ENCODE measurements at places on chromosomes 13 and 19. TPM values are rescaled to one million over a fixed set of nuclear protein-coding genes. Genes with fewer than 3 reads are reported as not detected.
A peak's percentile ranks its signal among the peaks of the same experiment; 100 is the strongest.

DNA sequence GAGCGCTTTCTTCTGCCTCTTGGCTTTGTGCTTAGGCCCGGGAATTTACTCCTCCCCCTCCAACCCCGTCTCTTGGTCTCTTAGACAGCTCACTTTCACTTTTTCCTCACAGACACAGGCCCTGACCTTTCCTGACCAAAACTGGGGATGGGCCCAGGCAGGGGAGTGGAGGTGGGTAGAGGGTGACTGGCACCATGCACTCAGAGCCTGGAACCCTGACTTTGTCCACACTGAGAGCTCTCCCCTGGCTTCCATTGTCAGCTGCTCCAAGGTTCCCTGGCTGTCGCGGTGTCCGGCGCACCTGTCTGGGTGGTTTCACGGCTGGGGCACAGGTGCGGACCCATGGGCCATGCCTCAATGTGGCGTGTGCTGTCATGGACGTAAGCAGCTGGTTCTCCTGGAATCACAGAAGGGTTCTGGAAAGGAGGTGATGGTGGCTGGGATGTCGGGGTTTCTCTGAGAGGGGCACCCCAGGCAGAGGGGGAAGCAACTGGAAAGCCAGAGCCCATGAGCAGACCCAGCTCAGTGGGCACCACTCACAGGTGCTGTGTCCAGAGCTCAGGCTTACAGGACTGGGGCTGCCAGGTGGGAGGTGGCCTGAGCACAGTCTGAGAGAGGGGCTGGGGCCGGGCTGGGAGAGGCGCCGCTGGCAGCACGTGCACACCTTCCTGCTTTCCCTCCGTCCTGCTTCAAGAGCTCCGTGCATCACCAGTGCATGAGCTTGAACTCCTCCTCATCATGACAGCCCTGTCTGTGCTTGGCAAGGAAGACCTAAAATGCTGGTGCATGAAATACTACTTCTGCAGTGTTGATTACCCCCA is 28.0 kb upstream of the C1QTNF9 start:
- peak; percentile 58 for DNase-seq

- DNase-seq, result no peak
These were observed 19.9 kb upstream of the ZNF208 start for GRCh38 chr19:22030680-22031079.

GRCh38 chr13:48875047-48875446 is 100.7 kb upstream of the FNDC3A start:
- no peak for DNase-seq

DNA sequence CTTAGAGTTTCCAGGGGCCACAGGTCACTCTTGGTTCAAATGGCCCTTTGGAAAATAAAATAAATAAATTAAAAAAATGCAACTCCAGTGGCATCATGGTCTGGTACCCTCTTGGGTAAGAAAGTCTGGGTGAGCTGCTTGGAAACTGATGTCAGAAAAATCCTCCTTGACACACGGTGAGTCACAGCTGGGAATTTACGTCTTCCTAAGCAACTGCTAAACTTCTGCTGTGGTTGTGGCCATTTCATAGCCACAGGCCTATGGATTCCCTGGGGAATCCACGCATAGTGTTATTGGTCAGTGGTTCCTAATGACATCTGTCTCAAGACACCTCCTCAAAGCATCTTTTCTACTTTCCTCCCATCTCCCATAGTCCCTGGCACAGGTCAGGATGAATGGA is 220.8 kb downstream of the COG6 start:
- no peak for DNase-seq

GRCh38 chr13:91596842-91597241 is 198.4 kb downstream of the GPC5 start:
- DNase-seq, result no peak

DNA sequence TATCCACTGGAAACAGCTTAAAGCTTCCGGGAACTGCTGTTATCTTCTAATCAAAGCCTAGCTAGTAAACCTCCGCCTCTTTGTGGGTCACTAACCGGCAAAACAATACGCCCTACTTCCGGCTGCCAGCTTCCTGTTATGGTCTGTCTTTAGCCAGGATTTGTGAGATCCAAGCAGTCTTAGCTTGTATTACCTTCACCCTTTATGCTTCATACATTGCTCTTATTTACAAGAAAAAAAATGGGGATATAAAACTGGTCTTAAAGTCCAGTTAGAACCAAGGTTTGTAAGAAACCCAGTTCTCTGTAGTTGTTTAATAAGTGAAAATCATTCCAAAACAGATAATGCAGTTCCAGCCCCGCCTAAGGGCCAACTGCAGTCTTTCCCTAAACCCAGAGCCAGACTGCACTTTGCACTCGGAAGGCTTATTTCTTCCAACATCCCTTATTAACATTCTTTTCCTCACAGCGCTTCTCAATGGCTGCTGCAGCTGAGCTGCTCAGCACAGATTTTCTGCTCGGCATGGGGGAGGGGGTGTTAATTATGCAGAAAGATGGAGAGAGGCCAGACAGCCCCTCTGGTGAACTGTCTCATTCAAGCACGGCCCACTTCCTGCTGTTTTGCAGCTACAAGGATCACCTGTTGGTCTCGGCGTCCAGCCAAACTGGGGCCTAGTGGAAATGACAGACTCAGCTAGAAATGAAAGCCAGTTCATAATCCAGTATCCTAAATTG is 368.4 kb downstream of the KLF12 start:
- DNase-seq, result no peak

GRCh38 chr13:51800486-51800885 is 3.5 kb downstream of the DHRS12 start:
- no peak for DNase-seq

DNA sequence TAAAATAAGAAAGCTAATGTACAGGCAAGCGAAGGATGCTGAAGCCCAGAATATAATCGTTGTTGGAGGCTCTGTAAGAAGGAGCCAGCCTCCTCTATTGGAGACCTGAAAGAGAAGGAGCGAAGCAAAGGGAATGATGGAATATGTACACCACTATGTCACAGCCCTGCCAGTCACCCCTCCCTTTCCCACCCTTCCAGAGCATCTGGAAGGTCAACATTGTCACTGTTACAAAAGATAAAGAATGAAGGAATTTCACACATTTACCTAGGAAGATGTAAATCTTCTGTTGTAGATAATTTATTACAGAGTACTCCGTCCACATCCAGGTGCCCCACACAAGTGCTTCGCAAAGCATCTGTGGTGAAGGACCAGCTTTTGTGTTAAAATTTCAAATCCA is 39.7 kb upstream of the SACS start:
- no peak for DNase-seq

DNA sequence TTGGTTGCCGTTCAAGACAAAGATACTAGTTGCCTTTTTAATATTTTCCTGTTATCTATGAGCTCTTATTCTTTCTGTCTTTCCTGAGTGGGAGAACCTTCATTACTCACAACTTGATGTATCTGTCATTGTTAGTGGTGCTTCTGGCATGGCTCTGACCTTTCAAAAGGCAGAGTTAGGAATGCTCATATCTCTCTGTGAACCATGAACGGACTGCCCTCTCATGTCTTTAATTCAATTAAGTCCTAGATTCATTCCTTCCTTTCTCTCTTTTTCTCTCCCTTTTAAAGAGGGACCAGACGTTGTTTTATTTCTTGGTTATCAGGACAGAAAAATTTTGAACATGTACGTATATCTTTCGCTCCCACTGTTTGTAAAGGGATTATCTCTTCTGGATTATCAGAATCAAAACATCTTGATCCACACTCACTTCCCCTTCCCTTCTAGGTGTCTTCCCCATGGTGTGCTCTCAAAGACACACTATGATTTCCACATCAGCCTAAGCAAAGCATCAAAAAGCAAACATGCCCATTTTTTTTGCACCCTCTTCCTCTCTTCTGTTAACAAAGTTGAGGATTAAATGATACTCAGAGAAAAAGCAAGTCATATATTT is 90.3 kb downstream of the LRCH1 start:
- no peak for DNase-seq

The EDNRB gene
- total RNA-seq, result 28.5 TPM

DNA sequence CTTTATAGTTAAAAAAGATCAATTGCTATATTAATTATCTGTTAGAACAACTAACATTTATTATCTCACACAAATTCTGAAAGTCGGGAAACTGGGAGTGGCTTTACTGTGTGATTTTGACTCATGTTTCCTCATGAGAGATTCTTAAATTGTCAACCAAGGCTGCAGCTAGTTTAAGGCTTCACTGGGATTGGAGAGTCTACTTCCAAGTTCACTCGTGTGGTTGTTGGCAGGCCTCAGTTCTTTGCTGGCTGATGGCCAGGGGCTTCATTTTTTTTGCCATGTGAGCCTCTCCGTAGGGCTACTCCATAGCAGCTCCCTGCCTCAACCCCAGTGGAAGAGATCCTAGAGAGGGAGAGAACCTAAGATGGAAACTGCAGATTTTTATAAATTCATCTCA is 24.5 kb upstream of the LPAR6 start:
- DNase-seq, result no peak

GRCh38 chr19:45446295-45446694 is 21.5 kb upstream of the FOSB start:
- DNase-seq, result no peak

The NCR1 gene
- 1.4 TPM for total RNA-seq

- DNase-seq, result no peak
These were observed 4.1 kb upstream of the UBE2L5 start for GRCh38 chr13:30418075-30418716.

GRCh38 chr19:24033963-24034342 is 53.0 kb upstream of the ZNF254 start:
- no peak for DNase-seq

GRCh38 chr13:93603043-93603442 is 376.4 kb downstream of the GPC6 start:
- no peak for DNase-seq

- DNase-seq, result no peak
These were observed 468 bp downstream of the HMGB1 start for GRCh38 chr13:30465343-30465592.

The BORA gene
- 3.0 TPM for total RNA-seq

The RAB3A gene
- 2.5 TPM for total RNA-seq

Data from upper lobe of left lung (tissue), 6 donors.